ENCODE measurements at places on chromosomes 3 and 15. TPM values are rescaled to one million over a fixed set of nuclear protein-coding genes. Genes with fewer than 3 reads are reported as not detected.

The SEMA3B gene
- not detected for polyA plus RNA-seq

The ADGRG7 gene
- not detected for polyA plus RNA-seq

DNA sequence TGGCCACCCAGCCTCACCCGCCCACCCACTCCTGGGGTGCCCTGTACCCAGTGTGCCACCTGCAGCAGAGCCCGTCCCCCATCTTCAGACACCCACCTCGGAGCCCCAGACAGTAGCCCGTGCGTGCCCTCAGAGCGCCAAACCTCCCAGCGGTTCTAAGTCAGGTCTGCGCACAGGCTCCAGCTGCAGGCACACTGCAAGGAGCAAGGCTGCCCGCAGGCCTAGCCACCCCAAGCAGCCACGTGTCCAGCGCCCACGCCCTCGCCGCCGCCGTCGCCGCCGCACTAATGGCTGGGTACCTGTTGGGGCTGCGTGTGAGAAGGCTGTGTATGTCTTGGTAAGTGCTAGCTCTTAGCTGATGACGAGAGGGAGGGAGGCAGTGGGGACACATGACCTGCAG lies 8.8 kb upstream of the CHST14 start:
- H3K27ac ChIP-seq = no peak overlapping the region
- peaks cover 46% of the 10 kb centered on the region for H3K36me3 ChIP-seq

DNA sequence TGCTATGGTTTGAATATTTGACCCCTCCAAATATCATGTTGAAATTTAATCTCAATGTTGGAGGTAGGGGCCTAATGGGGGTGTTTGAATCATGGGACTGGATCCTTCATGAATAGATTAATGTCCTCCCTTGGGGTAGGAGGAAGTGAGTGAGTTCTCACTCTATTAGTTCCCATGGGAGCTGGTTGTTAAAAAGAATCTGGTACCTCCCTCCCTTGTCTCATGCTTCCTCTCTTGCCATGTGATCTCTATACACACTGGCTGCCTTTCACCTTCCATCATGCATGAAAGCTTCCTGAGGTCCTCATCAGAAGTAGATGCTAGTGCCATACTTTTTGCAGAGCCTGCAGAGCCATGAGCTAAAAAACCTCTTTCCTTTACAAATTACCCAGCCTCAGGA lies 177.7 kb upstream of the MCTP2 start:
- H3K27me3 ChIP-seq = peaks cover 3% of the 10 kb centered on the region
- no peaks in the 10 kb centered on the region for H3K36me3 ChIP-seq
- no peak for DNase-seq
- H3K4me1 ChIP-seq = no peaks in the 10 kb centered on the region

- no peaks in the 10 kb centered on the region for H3K36me3 ChIP-seq
- no peak for DNase-seq
- H3K4me1 ChIP-seq = no peaks in the 10 kb centered on the region
Observed at GRCh38 chr3:114406286-114406685, 112.5 kb downstream of the TIGIT start.

The DUOXA2 gene
- polyA plus RNA-seq = not detected

DNA sequence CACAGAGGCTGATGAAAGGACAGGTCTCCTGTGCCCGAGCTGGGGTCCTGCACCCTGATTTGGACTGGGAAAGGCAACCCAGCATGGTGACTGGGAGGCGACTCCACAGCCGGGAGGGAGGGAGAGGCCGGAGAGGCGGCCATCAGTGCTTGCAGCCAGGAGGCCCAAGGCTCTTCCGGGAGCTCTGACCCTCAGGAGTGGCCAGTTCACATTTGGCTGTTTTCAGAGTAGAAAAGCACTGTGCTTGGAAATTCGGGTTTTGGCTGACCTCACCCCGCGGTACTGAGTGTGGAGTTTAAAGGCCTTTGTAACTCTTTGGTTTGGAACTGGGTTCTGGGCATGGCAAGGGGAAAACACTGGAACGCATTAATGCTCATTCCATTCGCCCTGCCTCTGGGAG lies 31.9 kb downstream of the SMAD6 start:
- H3K4me1 ChIP-seq = no peaks in the 10 kb centered on the region
- H3K27me3 ChIP-seq = no peaks in the 10 kb centered on the region
- H3K27ac ChIP-seq = no peak overlapping the region
- no peaks in the 10 kb centered on the region for H3K36me3 ChIP-seq
- no peak overlapping the region for H3K4me3 ChIP-seq

The GNAT1 gene
- polyA plus RNA-seq = not detected

The LRRC31 gene
- not detected for polyA plus RNA-seq

The SPESP1 gene
- 0.53 TPM for polyA plus RNA-seq

The CKMT1A gene
- polyA plus RNA-seq = not detected

DNA sequence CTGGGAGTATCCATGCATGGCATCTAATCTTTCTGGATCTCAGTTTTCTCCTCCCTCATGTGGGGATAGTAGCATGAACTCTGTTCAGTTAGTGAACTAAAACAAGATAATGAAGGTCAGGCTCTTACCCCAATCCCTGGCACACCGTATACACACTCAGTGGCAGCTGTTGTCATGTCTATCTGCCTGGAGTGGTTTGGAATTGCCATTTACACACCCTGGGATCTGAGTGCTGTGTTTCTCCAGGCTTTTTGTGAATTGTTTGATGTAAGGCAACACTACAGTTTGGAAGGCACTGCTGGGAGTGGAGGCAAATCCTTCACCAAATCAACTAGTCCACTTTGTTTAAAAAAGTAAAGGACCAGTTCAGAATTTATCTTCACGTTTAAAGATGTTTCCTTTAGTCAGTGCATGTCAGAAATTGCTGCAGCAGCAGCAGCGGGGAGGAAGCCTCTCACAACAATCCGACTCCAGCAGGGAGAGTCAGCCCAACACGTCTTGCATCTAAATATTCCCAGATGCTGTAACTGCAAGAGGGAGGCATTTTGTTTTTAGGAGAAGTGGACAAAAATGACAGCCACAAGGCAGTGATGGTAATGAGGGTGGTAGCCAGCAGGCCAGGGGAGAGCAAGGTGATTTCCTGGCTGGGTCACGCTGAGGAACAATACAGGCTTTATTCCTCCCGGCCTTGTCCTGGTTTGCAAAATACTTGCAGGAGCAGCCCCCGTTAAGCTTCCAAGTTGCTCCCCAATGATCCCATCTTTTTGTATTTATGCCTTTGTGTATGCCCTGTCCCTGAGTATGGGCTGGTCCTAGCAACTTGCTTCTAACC lies 128.5 kb upstream of the LRIG1 start:
- no peaks in the 10 kb centered on the region for H3K27me3 ChIP-seq
- no peaks in the 10 kb centered on the region for H3K36me3 ChIP-seq
- DNase-seq = no peak
- H3K27ac ChIP-seq = no peak overlapping the region
- no peak overlapping the region for H3K4me3 ChIP-seq
- no peaks in the 10 kb centered on the region for H3K4me1 ChIP-seq

- H3K27ac ChIP-seq = no peak overlapping the region
- no peak for DNase-seq
- H3K27me3 ChIP-seq = no peaks in the 10 kb centered on the region
Observed at GRCh38 chr3:119643528-119643927, 16.9 kb downstream of the POPDC2 start.

DNA sequence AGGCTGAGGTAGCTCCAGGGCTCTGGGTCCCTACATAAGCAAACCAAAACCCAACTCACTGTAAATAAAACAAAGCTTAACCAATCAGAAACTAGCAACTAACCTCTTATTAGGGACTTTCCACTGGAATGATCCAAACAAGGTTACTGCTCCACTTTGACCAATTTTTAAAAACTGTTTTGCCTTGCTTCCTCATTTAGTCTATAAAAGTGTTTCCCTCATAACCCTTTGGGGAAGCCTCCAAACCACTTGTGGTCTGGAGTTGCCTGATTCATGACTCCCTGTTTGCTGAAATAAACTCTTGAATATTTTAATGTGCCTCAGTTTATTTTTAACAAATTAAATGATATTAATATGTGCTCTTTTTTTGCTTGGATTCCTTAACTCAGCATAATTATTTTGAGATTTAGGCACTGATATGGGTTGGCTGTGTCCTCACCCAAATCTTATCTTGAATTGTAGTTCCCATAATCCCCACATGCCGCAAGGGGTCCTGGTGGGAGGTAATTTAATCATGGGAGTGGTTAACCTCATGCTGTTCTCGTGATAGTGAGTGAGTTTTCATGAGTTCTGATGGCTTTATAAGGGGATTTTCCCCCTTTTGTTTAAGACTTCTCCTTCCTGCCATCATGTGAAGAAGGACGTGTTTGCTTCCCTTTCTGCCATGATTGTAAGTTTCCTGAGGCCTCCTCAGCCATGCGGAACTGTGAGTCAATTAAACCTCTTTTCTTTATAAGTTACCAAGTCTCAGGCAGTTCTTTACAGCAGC lies 90.6 kb downstream of the CD200R1L start:
- DNase-seq = no peak
- no peaks in the 10 kb centered on the region for H3K27me3 ChIP-seq
- H3K4me1 ChIP-seq = no peaks in the 10 kb centered on the region

DNA sequence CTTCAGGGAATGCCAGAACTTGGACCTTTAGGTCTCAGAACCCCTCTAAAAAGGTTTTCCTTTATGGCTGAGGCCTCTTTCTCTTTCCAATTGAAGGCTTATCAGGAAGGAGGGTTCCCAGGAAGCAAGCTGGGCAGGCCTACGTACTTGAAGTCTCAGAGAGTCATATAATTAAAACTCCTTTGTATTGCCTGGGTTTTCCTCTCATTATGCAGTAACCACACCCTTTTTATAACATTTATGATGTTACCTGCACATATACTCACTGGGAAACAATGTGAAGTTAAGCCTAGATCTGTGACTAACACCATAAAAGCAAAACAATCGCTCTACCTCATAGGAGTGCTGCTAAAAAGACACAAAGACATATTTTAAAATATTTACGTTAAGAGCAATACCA lies 27.3 kb downstream of the SERP1 start:
- no peak overlapping the region for H3K4me3 ChIP-seq
- H3K27ac ChIP-seq = no peak overlapping the region
- H3K36me3 ChIP-seq = no peaks in the 10 kb centered on the region
- H3K27me3 ChIP-seq = no peaks in the 10 kb centered on the region
- H3K4me1 ChIP-seq = no peaks in the 10 kb centered on the region

The TRPM1 gene
- polyA plus RNA-seq = not detected

The UCN2 gene
- polyA plus RNA-seq = not detected

DNA sequence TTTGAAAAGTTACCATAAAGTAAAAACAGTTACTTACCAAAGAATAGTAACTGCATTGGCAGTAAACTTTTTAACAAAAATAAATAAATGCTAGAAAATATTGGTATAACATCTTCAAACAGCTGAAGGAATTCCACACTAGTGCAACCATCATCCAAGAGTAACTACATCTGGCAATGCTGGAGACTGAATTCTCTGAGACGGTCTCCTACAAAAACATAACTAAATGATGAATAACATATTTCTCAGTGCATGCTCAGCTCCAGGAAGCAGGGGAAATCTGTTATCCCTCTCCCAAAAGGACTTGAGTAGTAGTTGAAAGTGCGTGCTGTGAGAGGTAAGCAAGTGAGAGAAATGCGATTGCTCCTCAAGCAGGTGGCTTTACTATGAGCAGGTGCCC lies 526.8 kb upstream of the CCDC54 start:
- no peak overlapping the region for H3K27ac ChIP-seq
- H3K4me1 ChIP-seq = no peaks in the 10 kb centered on the region
- no peak for DNase-seq
- H3K4me3 ChIP-seq = no peak overlapping the region
- no peaks in the 10 kb centered on the region for H3K36me3 ChIP-seq
- H3K27me3 ChIP-seq = no peaks in the 10 kb centered on the region

DNA sequence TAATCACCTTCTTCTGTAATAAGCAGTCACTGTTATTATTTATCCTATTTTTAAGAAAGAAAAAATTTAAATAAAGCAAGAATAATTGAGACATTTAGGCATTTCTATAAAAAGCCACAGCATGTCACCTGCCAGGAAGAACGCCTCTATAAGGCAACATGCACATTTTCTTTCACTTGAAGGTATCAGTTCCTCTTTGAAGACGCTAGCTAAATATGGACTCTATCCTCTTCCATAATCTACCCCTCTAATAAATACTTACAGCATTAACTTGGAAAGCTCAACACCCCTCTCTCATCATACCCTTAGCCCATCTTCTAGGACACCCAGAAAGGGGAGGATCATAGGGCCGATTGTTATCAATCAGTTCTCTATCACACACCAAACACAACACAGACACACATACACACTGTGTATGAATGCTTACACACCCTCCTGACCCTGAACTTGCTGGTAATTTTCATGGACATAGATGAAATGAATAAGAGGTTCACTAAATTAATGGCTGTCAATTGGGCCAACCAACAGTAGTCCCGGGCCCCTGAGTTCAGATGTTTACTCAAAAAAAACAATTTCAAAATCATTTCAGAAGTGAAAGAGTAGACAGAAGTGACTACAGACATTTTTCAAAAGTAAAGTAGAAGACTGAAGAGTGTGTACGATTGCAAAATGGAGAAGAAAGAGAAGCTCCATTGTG lies 102.5 kb downstream of the ZMAT3 start:
- no peak overlapping the region for H3K4me3 ChIP-seq
- DNase-seq = no peak
- H3K27ac ChIP-seq = no peak overlapping the region
- H3K4me1 ChIP-seq = peaks cover 13% of the 10 kb centered on the region

The ARGFX gene
- polyA plus RNA-seq = not detected

DNA sequence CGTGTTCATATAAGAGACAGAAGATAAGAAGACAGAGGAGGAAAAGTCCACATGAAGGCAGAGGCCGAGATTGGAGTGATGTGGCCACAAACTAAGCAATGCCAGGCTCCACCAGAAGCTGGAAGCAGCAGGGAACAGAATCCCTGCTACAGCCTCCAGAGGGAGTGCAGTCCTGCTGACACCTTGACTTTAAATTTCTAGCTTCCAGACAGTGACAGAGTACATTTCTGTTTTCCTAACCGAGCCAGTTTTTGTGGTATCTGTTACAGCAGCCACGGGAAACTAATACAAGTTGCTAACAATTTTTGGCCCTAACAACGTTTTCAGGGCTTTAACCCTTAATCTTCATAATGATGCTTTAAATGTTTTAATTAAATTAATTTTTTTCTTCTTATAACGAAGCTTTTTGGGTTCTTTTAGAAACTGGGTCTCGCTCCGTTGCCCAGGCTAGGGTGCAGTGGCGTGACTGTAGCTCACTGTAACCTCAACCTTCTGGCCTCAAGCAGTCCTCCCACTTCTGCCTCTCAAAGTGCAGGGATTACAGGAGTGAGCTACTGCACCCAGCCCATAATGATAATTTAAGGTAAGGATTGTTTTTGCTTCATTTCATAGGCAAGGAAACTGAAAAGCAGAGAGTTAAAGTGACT lies 202.3 kb upstream of the PROK2 start:
- H3K4me1 ChIP-seq = peaks cover 11% of the 10 kb centered on the region
- no peak overlapping the region for H3K27ac ChIP-seq
- no peak overlapping the region for H3K4me3 ChIP-seq
- DNase-seq = no peak
- H3K27me3 ChIP-seq = no peaks in the 10 kb centered on the region

DNA sequence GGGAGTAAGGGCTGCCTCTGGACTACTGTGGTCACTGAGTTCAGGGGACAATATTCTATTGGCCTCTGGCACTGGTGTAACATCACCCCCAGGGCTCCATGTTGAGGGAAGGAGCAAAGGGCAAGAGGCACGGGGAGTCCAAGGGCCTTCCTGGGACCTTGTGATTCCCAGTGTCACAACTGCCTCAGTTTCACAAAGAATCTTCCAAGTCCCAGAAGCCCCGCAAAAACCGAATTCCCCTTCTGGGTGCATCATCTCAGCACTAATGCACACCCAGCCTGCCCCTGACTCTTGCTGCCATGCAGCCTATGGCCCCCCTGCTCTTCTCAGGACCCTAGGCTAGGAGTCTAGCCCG lies 5.5 kb downstream of the AMOTL2 start:
- no peaks in the 10 kb centered on the region for H3K36me3 ChIP-seq
- no peak for DNase-seq
- H3K4me1 ChIP-seq = peaks cover 18% of the 10 kb centered on the region
- H3K27me3 ChIP-seq = no peaks in the 10 kb centered on the region

The TLR9 gene
- not detected for polyA plus RNA-seq

- H3K4me3 ChIP-seq = no peak overlapping the region
- H3K36me3 ChIP-seq = no peaks in the 10 kb centered on the region
- no peak overlapping the region for H3K27ac ChIP-seq
- DNase-seq = no peak
- no peaks in the 10 kb centered on the region for H3K27me3 ChIP-seq
Observed at GRCh38 chr3:73332558-73332957, 271.1 kb downstream of the EBLN2 start.
